SW 1271 (cell line): ENCODE measurements at places on chromosomes 7 and 10.

GRCh38 chr10:16644146-16644545 is 122.5 kb upstream of the C1QL3 start:
- DNase-seq = no peak

DNA sequence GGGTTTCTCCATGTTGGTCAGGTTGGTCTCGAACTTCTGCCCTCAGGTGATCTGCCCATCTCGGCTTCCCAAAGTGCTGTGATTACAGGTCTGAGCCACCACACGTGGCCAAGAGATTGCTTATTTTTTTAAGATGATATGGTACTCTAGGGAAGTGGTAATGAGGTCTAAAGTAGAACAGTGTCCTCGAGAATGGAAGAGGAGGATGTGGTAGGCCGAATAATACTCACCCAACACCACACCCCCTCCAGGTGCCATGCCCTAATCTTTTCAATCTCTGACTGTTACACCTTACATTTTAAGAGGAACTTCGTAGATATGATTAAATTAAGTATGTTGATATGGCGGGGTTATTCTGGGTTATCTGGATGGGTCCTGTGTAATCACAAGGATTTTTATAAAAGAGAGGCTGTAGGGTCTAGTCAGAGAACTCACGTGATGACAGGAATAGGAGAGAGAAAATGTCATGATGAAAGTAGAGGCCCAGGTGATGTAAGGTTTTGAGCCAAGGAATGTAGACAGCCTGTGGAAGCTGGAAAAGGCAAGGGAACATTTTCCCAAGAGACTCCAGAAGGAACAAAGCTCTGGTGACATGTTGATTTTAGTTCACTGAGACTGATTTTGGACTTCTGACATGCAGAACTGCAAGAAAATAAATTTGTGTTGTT is 29.5 kb downstream of the CDK13 start:
- DNase-seq = no peak

DNA sequence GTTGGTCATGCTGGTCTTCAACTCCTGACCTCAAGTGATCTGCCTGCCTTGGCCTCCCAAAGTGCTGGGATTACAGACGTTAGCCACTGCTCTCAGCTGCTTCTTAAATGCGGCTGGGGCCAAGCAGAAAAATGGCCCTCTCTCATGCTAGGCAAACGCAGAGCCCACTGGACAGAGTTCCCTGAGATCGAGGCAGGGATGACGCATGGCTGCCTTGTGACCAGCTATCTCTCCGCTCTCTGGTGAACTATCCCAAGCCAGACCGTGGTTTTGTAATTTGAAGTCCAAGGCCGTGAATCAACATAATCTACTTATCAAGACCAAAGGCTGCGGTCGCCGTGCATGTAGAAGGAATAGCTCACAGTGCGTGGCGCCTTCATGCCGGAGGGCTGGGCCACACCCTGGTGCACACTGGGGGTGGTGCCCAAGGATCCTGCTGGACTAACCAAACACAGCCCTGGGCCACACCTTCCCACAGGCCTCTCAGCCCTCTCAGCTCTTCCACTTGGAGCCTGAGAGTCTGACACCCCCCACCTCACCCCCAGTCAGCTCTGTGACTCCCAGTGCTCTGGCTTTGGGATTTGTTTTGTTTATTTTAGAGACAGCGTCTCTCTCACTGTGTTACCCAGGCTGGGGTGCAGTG is 88.1 kb upstream of the CUX1 start:
- no peak for DNase-seq

DNA sequence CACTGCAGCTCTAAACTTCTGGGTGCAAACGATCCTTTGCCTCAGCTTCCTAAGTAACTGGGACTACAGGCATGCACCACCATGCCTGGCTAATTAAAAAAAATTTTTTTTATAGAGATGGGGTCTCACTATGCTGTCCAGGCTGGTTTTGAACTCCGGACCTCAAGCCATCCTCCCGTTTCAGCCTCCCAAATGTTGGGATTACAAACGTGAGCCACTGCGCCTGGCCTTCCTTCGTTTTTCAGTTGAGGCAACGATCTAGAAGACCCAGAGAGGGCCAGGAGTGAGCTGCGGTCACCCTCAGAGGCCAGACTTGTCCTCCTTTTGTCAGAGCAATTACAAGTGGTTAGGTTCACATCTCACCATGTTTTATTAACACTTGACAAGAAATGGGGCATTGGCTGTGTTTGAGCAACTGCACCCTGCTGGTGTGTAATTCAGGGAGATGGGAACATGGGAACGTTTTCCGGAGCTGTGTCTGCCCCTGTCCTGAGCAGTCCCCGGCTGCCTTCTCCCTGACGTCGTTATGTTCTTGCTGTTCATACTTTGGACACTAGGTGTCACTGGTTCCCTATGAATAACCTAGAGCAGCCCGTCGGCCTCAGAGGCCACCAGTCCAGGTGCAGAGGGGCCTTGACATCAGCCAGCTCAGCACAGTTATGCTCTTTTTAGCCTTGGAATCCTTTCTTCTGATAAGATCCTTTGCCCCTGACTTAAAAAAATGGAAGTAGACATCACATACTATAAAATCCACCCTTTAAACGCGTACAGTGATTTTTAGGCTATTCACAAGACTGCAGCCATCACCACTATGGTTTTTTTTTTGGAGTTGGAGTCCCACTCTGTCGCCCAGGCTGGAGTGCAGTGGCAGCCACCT is 375.0 kb downstream of the TYW1 start:
- no peak for DNase-seq

GRCh38 chr7:74619235-74619860 is 38.2 kb upstream of the GTF2I start:
- no peak for DNase-seq

- no peak for DNase-seq
These were observed 136.0 kb upstream of the WDR11 start for GRCh38 chr10:120715171-120715570.

- DNase-seq = no peak
These were observed 9.7 kb downstream of the CAMK1D start for GRCh38 chr10:12358863-12359564.

GRCh38 chr7:134293002-134293740 is 23.6 kb downstream of the SLC35B4 start:
- DNase-seq = no peak

GRCh38 chr7:123024989-123025758 is 29.7 kb upstream of the TAS2R16 start:
- DNase-seq = no peak

DNA sequence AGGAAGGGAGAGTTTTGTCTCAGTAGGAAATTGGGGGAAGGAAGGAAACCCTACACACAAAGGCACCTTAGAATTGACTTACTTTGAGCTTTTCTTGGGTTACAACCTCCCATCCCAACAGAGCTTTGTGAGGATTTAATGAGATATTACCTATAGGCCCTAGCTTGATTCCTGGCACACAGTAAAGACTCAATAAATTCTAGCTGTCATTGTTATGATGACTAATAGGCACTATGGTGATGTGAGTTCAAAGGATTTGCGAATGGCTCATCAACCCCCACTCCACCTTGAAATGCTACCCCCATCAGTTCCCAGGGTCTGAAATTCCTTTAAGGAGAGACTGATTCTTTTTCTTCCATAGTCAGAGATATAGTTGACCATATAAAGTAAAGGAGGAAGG is 67.9 kb upstream of the SMNDC1 start:
- no peak for DNase-seq

DNA sequence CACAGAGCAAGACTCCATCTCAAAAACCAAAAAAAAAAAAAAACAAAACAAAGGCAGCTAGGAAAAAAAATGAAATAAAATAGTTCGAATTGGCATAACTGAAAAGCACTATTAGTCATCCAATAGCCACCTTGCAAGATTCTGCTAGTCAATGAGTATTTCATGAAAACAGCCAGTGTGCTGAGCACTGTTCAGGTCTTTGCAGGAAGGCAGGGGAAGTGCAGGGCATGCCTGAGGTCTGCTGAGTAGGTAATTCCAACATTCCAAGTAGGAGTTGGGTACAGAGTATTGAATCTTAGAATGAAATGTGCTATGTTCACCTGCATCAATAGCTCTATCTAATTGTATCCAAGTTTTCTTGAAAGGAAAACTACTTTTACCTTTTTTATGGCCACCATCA is 22.9 kb downstream of the ABRAXAS2 start:
- no peak for DNase-seq

- DNase-seq = no peak
These were observed 133.1 kb upstream of the PPP1R3A start for GRCh38 chr7:114051871-114052331.

- no peak for DNase-seq
These were observed 94.4 kb upstream of the KIF5B start for GRCh38 chr10:32150532-32151101.

- DNase-seq = no peak
These were observed 354.1 kb downstream of the ANKRD30A start for GRCh38 chr10:37479469-37479868.

GRCh38 chr10:96708456-96708855 is 11.9 kb downstream of the PIK3AP1 start:
- DNase-seq = no peak

- DNase-seq = no peak
These were observed 16.0 kb downstream of the AFAP1L2 start for GRCh38 chr10:114388275-114388674.

GRCh38 chr7:115964799-115965198 is 65.8 kb downstream of the TFEC start:
- no peak for DNase-seq

DNA sequence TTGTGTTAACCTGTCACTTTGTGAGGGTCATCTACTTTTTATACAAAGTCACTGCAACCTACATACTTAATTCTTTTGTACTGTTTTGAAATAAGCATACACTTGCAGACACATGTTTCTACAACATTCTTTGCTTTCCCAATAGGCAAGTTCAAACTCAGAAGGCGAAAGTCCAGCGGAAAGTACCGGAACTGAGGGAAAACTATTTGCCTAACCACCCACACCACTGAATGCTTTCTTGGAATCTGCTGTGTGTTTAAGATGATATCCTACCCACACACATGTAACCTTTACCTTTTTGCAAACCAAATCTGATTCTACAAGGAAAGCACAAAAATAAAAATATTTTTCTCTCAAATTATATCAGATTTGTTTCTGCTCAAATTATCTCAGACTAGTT is 139.4 kb upstream of the AGR3 start:
- no peak for DNase-seq

DNA sequence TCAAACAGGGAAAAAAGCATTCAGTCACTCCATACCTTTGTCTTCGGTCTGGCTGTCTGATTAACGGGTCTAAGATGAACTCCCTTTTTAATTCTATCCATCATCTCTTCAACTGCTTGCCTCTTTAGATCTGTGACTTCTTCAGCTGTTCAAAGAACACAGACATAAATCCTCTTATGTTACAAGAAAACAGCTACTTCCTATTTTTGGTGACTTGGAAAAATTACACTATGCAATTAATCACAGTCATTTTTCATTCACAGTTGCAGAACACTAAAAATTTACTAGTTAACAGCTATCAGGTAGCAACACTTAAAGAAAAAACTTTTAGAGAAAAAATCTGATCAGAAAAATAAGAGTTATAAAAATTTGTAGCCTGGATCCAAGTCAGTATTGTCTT is 66.0 kb downstream of the ENO4 start:
- no peak for DNase-seq

DNA sequence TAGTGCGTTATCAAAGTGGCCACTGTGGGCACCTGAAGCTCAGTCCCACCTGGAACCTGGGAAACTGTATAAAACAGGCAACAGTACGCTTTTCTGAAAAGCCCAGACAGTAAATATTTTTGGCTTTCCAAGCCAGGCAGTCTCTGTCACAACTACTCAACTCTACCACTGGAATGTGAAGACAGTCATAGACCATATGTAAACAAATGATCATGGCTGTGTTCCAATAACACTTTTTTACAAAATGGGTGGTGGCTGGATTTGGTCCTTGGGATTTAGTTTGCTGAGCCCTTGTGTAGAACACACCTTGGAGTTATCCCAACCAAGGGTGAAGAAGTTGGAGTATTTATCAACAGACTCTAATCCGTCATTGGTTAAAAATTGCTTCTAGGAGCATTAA is 259.9 kb downstream of the SKIDA1 start:
- no peak for DNase-seq

- DNase-seq = no peak
These were observed 98.4 kb upstream of the FRMD4A start for GRCh38 chr10:14429043-14429700.

- no peak for DNase-seq
These were observed 348.0 kb downstream of the SUGCT start for GRCh38 chr7:40482845-40483244.

- DNase-seq = no peak
These were observed 21.0 kb upstream of the FRAT2 start for GRCh38 chr10:97355571-97355975.

- no peak for DNase-seq
These were observed 2.7 kb downstream of the GPR85 start for GRCh38 chr7:113083816-113084495.

- no peak for DNase-seq
These were observed 91.3 kb downstream of the CALD1 start for GRCh38 chr7:134870781-134871180.

- DNase-seq = peak; percentile 8
These were observed 88.3 kb upstream of the CYP26C1 start for GRCh38 chr10:92972066-92972870.

DNA sequence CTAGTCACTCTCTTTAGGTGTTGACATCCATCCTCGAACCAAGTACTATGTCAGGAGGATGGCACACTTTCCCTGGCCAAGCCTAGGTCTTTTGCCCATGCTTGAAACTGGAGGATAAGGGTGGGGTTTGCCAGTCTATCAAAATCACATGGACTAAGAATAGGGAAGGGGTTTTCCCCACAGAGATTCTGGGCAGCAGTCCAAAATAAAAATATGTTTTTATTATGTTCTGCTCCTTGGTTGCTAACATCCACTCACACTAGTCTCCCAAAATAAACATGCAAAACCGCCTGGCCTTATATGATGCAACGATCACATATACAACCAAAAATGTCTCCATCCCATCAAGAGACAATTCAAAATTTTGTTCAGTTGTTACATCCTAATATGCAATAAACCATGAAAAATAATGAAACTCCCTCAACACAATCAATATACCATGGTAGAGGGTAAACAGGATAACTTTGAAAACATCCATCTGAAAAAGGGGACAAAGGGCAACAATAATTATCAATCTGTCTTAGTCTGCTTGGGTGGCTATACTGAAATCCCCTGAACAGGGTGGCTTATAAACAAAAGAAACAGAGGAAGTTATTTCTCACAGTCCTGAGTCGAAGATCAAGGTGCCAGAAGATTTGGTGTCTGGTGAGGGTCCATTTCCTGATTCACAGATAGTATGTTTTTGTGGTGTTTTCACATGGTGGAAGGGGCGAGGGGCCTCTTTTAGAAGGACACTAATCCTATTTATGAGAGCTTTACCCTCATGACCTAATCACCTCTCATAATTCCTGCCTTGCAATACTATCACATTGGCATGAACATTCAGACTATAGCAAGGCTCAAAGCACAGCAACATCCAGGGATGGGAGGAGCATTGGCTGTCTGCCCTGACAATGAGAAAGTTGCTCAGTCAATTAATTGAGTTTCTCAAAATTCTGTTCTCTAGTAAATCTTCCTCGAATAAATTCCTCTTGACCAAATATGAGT is 159.3 kb downstream of the ETV1 start:
- no peak for DNase-seq

DNA sequence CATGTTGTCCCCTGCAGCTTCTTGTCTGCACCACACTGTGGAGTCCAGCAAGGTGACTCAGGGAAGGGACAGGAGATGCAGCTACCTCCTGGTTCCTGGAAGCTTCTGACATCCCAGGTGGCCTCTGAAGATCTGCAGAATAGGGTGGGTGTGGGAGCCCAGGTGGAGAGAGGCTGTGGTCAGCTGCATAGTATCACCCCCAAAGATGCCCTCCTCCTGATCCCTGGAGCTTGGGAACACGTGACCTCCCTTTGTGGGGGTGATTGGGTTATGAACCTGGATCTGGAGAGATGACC is 25.4 kb downstream of the CALML3 start:
- DNase-seq = no peak
